Activated CD4-positive, alpha-beta T cell treated with anti-CD3 and anti-CD28 coated beads, Interleukin-2, amount 10 ng/mL, durations not matched to agents 7 days and 5 days (primary cell): ENCODE measurements at places on chromosomes 7 and 10. TPM values are rescaled to one million over a fixed set of nuclear protein-coding genes. Genes with fewer than 3 reads are reported as not detected.

GRCh38 chr7:150797661-150798060 lies 2.5 kb downstream of the TMEM176B start:
- no peak for DNase-seq

DNA sequence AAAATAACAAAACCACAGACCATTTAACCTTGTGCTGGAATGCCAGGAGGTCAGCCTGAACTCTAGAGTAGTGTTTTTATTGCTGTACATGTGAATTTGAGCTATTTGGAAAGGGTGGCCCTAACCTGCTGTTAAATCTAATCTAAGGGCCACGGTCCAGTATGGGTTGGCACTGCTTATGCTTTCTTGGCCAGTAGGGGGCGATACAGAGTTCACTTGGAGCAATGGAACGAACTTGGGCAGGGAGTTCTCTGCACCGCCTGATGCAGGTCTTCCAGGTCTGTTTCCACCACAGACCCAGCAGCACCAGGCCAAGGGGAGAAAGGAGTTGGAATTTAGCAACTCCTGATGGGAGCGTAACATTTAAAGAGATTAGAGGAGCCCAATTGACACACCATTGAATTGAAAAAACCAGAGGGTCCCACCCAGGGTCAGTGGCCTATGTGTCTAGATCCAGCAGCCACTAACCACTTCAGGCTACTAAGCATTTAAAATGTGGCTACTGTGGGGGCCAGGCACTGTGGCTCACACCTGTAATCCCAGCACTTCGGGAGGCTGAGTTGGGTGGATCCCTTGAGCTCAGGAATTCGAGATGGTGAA lies 75.7 kb upstream of the EFCAB10 start:
- peak; percentile 73 for DNase-seq

GJD4 gene
- total RNA-seq, result not detected

- no peak for DNase-seq
Measured at GRCh38 chr7:32194537-32194936, 124.3 kb upstream of the PDE1C start.

DNA sequence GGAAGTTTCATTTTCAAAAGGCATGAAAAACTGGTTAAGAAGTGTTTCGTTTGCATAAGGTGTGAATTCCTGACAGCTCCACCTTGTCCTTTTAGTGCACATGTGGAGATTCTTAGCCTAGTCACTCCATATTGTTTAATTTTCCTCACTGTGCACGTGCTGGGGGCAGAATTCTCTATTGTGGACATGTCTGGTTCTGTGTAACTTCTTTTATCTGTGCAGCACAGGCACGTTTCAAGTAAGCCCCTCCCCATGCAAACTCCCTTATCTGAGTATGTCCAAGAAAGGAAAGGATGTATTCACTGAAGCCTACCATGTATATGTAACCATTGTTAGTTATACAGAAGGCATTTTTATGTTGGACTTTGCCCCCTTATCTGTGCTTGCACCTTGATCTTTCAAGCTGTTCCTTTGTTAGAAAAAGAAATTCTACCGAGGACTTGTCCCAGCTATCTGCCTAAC lies 1346.3 kb downstream of the REEP3 start:
- DNase-seq, result no peak

GRCh38 chr7:88452646-88453045 lies 146.0 kb upstream of the STEAP4 start:
- no peak for DNase-seq

GRCh38 chr10:128167926-128168520 lies 41.8 kb upstream of the MKI67 start:
- DNase-seq, result no peak
